ENCODE measurements at places on chromosomes 1 and 21.

- H3K36me3 ChIP-seq, result no peaks in the 10 kb centered on the region
- no peaks in the 10 kb centered on the region for H3K27me3 ChIP-seq
- no peaks in the 10 kb centered on the region for H3K4me1 ChIP-seq
- H3K4me3 ChIP-seq, result no peak overlapping the region
- H3K27ac ChIP-seq, result no peak overlapping the region
- no peak for DNase-seq
These were observed 88.8 kb downstream of the ST3GAL3 start for GRCh38 chr1:43796111-43796581.

DNA sequence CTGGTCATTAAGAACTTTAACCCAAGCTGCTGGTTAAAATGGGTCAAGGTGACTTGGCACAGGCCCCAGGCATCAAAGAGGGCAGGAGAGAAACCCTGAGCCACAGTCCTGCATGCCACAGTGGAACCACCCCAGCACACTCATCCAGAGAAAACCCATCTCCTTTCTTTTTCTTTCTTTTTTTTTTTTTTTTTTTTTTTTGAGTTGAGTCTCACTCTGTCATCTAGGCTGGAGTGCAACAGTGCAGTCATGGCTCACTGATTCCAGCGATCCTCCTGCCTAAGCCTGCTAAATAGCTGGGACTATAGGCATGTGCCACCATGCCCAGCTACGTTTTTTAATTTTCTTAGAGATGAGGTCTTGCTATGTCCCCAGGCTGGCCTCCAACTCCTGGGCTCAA, 109.2 kb upstream of the RAB4A start:
- H3K36me3 ChIP-seq, result no peaks in the 10 kb centered on the region
- no peaks in the 10 kb centered on the region for H3K27me3 ChIP-seq
- H3K27ac ChIP-seq, result no peak overlapping the region
- no peak for DNase-seq

DNA sequence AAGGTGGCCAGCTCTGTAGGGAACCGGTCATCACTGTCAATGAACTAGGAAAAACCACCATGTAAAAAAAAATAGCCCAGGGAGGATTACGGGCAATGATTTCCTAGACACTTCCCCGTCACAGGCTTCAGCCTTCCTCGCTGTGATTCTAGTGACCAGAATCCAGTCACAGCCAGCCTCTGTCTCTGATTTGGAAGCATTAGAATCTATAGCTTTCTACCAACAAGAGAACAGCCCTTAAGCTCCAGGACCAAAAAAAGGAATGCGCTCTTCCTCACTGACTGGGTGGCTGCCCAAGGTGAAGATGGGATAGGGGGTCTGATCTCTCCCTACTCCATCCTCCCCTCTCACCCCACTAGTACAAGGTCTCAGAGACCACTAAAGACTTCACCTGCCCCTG, 67.2 kb downstream of the TEX35 start:
- H3K36me3 ChIP-seq, result no peaks in the 10 kb centered on the region
- H3K27ac ChIP-seq, result no peak overlapping the region
- no peak for DNase-seq
- H3K4me1 ChIP-seq, result no peaks in the 10 kb centered on the region
- no peaks in the 10 kb centered on the region for H3K27me3 ChIP-seq

DNA sequence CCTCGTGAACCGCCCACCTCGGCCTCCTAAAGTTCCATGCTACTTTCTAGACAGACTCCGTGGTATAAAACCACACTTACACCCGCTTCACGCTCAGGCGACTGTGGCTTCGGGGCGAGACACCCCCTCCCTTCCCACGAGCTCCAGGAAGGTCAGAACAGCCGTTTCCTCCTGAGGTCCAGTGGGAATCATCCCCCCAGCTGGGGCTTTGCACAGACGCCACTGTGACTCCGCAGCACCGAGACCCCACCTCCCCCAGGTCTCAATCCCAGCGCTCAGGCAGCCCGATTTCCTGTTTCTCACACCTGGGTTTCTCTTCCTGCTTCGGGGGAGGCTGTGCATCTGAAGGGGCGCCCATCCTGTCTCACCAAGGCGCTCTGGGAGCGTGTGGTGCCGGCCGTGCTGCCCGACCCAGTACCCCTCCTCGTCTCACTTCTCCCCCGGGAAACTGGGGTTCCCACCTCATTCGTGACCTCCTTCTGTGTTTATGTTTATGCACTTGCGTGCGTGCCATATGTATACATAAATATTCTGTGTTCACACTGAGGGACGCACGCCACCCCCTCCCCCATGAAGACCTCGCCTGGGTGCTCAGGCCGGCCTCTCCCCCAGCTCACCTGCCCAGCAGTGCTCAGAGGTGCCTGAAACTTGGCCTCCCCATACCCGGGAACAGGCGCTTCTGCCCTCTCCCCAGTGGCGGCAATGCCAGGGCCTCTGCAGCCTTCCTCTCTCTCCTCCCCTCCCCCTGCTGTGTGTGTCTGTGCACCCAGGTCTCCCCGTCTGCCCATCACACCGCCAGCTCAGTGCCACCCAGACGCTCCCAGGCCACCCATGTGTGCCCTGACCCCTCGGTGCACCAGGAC, 14.6 kb downstream of the SLC35E2B start:
- H3K27me3 ChIP-seq, result no peaks in the 10 kb centered on the region
- H3K4me3 ChIP-seq, result no peak overlapping the region
- peaks cover 3% of the 10 kb centered on the region for H3K4me1 ChIP-seq

DNA sequence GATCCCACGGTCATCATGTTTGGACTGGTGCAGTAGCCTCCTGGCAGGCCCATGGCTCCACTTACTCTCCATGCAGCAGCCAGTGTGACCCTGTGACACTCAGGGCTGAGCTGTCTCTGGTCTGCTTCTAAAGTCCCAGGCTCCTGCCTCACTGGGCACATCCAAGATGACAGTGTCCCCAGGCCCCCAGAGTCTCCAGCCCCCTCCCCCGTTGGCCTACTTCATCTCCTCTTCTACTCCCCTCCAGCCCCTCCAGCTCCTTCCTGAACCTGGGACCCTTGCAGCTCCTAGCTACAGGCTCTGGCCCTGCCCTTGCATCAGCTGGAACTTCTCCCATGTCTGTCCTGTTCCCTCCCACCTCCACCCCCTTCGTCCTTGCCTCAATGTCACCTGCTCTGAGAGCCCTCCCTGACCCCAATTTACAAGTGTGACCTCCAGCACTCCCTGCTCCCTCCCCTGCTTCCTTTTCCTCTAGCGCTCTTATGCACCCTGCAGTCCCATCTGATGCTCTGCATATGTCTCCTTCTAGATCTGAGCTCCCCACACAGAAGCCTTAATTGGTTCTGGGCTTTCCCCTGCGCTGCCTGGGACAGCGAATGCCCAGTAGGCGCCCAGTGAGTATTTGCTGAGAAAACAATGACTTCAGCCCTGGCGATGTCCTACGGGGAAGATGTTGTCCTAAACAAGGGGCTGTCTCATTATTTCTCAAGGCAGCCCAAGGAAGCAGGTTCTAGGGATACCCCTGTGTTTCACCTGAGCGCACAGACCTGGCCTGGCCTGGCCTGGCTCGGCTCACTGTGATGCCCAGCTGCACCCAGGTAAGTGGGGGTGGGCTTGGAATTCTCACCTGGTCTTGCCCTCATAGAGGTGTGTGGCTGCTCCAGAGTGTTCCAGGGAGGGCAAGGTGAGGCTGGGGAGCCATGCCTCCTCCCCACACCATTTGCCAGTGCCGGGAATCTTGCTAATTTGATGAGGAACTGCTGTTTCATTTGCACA, 600.6 kb downstream of the PTPRU start:
- H3K27ac ChIP-seq, result no peak overlapping the region
- no peaks in the 10 kb centered on the region for H3K27me3 ChIP-seq
- H3K36me3 ChIP-seq, result no peaks in the 10 kb centered on the region

DNA sequence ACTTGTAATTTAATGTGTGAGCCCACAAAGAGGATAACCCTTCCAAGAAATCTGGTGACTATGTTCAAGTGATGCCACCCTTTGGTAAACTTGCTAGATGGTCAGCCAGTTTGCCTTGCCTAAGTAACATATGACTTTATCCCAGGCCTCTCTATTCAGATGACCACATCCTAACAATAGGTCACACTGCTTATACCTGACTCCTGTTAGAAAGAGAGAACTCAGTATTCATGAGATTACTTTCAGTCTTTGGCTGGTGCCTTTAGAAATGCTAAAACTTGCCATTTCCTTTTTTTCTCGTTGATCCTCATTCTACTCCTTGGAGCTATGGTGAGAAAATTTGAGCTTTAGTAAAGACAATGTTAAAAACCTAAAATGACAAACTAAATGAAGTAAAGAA, 28.5 kb upstream of the SERBP1 start:
- no peaks in the 10 kb centered on the region for H3K4me1 ChIP-seq
- H3K27ac ChIP-seq, result no peak overlapping the region
- H3K36me3 ChIP-seq, result no peaks in the 10 kb centered on the region
- no peak overlapping the region for H3K4me3 ChIP-seq
- no peaks in the 10 kb centered on the region for H3K27me3 ChIP-seq

DNA sequence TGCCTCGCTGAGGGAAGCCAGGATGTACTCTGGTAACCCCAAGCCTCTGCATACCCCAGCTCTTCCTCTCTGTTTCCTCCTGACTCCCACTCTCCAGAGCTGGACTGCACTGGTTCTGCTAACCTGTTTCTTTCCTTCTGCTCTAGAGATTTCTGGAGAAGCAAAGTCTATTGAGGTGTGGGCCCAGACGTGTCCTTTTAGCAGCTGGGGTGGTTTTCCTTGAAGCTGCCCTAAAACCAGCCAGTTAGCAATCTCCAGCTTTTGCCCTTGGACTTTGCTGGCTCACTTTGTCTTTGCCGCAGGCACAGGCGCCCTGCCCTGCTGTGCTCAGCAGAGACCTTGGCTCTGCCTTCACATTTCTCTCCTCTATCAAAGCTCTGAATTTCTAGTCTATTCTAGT, 171.8 kb upstream of the IVNS1ABP start:
- H3K4me3 ChIP-seq, result no peak overlapping the region
- H3K4me1 ChIP-seq, result no peaks in the 10 kb centered on the region
- H3K27me3 ChIP-seq, result no peaks in the 10 kb centered on the region
- H3K36me3 ChIP-seq, result no peaks in the 10 kb centered on the region

- no peak overlapping the region for H3K4me3 ChIP-seq
- H3K4me1 ChIP-seq, result no peaks in the 10 kb centered on the region
These were observed 55.5 kb upstream of the TRIM67 start for GRCh38 chr1:231106347-231106746.

- H3K27me3 ChIP-seq, result no peaks in the 10 kb centered on the region
- no peaks in the 10 kb centered on the region for H3K4me1 ChIP-seq
- no peak overlapping the region for H3K27ac ChIP-seq
- H3K4me3 ChIP-seq, result no peak overlapping the region
- no peaks in the 10 kb centered on the region for H3K36me3 ChIP-seq
These were observed 31.4 kb upstream of the OLIG2 start for GRCh38 chr21:32994305-32994704.

GRCh38 chr1:29521811-29522580, 285.7 kb downstream of the PTPRU start:
- no peak overlapping the region for H3K4me3 ChIP-seq
- no peaks in the 10 kb centered on the region for H3K27me3 ChIP-seq
- H3K4me1 ChIP-seq, result no peaks in the 10 kb centered on the region
- DNase-seq, result no peak
- H3K36me3 ChIP-seq, result no peaks in the 10 kb centered on the region

DNA sequence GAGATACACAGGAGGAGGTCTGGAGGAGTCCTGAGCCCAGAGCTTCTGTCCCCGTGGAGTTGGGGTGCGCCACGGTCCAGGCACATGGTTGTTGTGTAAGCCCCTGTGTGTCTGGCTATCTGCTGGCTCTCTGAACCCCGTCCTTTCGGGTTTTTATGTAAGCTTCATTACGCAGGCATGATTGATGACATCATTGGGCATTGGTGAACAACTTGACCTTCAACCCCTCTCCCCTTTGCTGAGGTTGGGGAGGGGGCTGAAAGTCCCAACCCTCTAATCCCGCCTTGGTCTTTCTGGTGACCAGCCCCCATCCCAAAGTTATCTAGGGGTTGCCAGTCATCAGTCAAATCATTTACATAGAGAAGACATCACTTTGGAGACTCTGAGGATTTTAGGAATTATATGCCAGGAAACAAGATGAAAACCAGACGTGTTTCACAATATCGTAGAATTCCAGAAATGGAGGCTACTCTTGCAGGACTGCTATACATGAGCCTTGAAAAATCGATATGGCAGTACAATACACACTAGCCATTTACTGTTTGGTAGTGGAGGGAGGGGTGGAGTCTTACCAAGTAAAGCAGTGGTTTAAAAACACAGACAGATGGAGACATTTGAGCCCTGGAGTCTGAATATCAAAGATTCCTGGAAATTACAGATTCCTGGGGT, 69.8 kb upstream of the SCAF4 start:
- H3K27ac ChIP-seq, result no peak overlapping the region
- no peaks in the 10 kb centered on the region for H3K36me3 ChIP-seq
- H3K4me3 ChIP-seq, result no peak overlapping the region
- H3K4me1 ChIP-seq, result no peaks in the 10 kb centered on the region

- no peaks in the 10 kb centered on the region for H3K36me3 ChIP-seq
- H3K27me3 ChIP-seq, result no peaks in the 10 kb centered on the region
- no peak overlapping the region for H3K4me3 ChIP-seq
These were observed 182.9 kb upstream of the CAMK1G start for GRCh38 chr1:209400351-209401220.
